ENCODE measurements at places on chromosomes 1 and 21.

DNA sequence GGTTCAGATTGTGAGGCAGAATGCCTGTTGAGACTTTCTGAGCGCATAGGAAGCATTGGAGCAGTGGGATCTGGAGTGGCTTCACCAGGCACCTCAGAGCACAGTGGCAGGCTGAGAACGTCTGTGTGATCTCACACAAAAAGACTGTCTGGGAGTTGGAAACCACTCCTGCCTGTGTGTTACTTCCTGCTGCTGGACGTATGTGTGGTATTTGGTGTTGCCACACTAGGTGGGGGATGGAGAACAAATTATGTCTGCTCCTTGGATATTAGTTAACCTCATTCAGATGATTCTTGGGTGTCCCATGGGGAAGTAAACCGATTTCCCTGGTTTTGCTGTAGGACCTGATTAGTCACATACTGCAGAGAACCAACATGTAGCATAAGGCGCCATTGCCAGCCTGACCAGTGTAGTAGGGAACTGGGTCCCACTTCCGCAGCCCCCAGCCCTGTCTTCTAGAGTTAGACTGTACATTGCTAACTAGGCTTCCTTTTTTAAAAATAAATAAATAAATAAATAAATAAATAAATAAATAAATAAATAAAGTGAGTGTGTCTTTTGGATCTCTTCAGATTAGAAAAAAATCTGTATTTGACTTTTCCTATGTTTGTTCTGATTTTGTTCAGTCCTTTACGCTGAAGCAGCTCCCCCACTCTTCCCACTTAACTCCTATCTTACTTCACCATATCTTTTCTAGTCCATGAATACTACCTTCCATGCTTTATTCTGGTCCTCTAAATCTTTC is 26.9 kb downstream of the UCK2 start:
- DNase-seq, result no peak
- H3K27me3 ChIP-seq, result no peaks in the 10 kb centered on the region
- H3K36me3 ChIP-seq, result no peaks in the 10 kb centered on the region
- no peak overlapping the region for H3K4me3 ChIP-seq
- peaks cover 8% of the 10 kb centered on the region for H3K4me1 ChIP-seq
- no peak overlapping the region for H3K27ac ChIP-seq

DNA sequence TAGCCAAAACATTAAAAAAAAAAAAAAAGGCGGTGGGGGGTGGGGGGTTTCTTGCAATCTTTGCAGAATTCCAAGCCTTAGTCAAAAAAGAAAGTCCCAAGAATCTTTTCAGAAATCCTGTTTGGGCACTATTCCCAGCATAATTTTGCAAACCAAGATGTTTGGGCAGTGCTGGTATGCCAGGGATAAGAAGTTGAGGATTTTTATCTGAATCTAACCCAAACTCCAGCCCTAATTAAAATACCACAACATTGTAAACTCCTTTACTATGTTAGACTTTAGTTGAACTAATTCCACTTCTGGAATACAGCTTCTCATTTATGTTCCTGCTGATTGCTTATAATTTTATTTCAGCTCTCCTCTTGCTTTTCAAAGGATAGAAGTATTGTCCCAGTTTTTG is 504.1 kb upstream of the ADGRL2 start:
- no peaks in the 10 kb centered on the region for H3K4me1 ChIP-seq
- DNase-seq, result no peak
- no peak overlapping the region for H3K4me3 ChIP-seq
- no peaks in the 10 kb centered on the region for H3K36me3 ChIP-seq
- no peak overlapping the region for H3K27ac ChIP-seq
- H3K27me3 ChIP-seq, result no peaks in the 10 kb centered on the region

DNA sequence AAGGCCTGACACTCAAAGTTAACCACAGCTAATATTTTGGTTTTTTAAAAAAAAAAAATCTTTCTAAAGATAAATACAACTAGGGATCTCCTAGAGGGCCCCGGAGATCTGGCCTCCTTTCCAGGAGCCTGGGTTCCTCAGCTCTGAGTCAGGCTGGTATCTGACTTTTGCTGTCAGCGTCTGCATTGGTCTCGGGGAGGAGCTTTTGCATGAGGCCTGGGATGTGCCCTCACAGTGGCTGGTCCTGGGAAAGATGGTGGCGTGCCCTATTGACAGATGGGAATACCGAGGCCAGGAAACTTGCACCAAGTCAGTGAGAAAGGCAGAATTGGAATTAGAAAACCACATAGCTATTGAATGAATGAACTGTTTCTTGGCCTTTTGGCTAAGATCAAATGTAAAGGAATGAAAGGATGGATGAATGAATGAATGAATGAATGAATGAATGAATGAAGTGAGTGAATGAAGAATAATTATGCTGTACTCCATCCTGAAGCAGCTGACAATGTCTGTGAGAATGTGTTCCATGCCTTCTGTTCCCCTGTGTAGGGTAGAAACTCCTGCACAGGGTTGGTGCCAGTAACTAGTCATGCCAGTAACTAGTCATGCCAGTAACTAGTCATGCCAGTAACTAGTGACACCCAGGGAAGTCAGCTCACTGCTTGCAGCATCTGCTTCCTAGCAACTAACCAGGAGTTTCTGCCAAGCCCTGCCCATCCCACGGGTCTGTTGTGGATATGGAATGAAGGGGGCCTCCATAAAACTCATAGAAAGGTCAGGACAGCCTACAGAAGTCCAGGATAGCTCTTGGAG is 242.5 kb upstream of the VAMP3 start:
- DNase-seq, result no peak
- H3K27me3 ChIP-seq, result no peaks in the 10 kb centered on the region
- H3K36me3 ChIP-seq, result no peaks in the 10 kb centered on the region
- H3K27ac ChIP-seq, result no peak overlapping the region
- no peak overlapping the region for H3K4me3 ChIP-seq

DNA sequence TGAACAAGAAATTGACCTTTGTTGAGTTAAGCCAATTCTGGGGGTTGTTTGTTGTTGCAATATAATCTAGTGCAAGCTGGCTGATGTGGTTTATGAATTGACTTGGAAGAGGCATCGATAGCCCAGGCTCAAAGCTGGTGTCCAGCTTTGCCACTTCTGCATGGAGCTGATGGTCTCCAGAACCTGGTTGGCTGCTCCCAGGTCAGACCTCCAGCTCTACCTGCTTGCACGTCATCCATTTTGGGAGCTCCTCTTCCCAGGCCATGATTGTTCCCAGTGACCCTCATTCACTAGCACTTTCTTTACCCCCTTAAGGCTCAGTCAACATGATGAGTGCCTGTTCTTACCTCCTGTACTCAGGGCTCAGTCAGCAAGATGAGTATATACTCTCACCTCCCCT is 5.8 kb upstream of the AJAP1 start:
- peaks cover 5% of the 10 kb centered on the region for H3K4me1 ChIP-seq
- H3K36me3 ChIP-seq, result no peaks in the 10 kb centered on the region
- no peak overlapping the region for H3K27ac ChIP-seq
- H3K4me3 ChIP-seq, result no peak overlapping the region
